ENCODE measurements at places on chromosomes 13 and 19.

GRCh38 chr13:90562443-90562842, 785.0 kb upstream of the MIR17HG start:
- DNase-seq, result no peak

GRCh38 chr13:73945871-73946270, 188.3 kb downstream of the KLF12 start:
- no peak for DNase-seq

GRCh38 chr19:4577020-4577782, 17.7 kb upstream of the SEMA6B start:
- DNase-seq, result no peak

- DNase-seq, result no peak
These were observed at the start of gene AMER2 for GRCh38 chr13:25171517-25172302. TSS of gene AMER2 (minus strand) at chr13:25172288. CDS start at chr13:25171619, 669 bp downstream.

DNA sequence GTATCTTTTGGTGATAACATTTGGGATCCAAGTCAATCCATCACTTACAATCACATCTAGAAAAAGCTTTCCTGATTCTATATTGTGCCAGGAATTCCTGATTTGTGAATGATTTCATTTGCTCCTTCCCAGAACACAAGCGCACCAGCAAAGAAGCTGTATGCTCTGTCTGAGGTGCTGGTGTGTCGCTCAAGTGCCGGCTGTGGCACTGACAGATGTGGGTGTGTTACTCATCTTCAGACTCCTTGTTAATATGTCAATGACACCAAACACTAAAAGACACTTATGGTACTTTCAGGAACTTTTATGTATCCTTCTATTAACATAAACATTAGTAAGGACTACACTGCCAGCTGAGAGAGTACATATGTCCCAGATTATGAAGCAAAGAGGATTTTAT, 429.1 kb downstream of the ITGBL1 start:
- DNase-seq, result no peak

- DNase-seq, result no peak
These were observed 512.0 kb upstream of the PCDH20 start for GRCh38 chr13:61927648-61928047.

- DNase-seq, result peak; percentile 54
These were observed 7.1 kb upstream of the DPP9 start for GRCh38 chr19:4730740-4731171.

DNA sequence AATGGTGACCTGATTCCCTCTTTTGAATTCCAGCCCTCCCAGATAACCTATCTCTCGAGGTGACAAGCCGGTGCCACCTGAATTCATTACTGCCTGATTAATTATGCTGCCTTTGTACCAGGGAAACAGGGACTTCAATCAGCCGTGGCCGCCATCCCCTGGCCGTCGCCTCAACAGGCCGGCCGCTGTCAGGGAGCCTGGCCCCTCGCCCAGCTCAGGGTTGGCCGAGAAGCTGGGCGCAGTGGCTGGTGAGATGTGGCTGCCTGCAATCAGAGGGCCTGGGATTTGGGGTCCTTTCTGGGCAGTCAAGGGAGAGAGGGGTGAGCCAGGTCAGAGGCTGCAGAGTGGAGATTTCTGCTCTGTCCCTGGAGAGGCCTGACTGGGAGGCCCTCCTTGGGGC, 91.2 kb downstream of the KCTD15 start:
- DNase-seq, result no peak

- no peak for DNase-seq
These were observed 236.5 kb downstream of the FOXO1 start for GRCh38 chr13:40429706-40430545.

- DNase-seq, result no peak
These were observed 143.1 kb downstream of the ZNF737 start for GRCh38 chr19:20422216-20423205.

DNA sequence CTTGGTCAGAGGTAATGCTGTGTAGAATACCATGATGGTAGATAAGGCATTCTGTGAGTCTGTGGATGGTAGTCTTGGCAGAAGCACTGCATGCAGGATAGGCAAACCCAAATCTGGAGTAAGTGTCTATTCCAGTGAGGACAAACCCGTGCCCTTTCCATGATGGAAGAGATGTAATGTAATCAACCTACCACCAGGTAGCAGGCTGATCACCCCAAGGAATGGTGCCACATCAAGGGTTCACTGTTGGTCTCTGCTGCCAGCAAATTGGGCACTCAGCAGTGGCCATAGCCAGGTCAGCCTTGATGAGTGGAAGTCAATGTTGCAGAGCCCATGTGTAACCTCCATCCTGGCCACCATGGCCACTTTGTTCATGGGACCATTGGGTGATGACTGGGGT, 155.0 kb downstream of the RAP2A start:
- no peak for DNase-seq

DNA sequence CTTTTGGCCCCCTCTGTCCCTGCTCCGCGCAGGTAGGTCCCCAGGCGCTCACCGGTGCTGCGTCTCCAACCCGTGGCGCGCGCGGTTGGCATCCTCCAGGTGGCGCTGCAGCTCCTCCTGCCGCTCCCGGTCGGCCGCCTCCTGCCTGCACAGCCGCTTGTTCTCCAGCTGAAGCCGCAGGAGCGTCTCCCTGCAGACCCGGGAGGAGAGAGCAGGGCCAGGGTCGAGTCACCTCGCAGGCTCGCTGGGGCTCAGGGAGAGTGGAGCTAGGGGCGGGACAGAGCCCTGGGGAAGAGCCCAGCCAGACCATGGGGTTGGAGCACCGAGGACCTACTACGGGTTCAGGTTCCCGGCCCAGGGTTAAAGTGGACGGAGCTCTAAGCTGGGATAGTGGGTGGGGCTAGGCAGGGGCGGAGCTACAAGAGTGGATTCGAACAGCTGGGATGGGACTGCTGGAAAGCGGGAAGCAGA, 9.3 kb downstream of the HOOK2 start:
- no peak for DNase-seq

GRCh38 chr13:24505256-24505655, 7.3 kb downstream of the PARP4 start:
- no peak for DNase-seq

DNA sequence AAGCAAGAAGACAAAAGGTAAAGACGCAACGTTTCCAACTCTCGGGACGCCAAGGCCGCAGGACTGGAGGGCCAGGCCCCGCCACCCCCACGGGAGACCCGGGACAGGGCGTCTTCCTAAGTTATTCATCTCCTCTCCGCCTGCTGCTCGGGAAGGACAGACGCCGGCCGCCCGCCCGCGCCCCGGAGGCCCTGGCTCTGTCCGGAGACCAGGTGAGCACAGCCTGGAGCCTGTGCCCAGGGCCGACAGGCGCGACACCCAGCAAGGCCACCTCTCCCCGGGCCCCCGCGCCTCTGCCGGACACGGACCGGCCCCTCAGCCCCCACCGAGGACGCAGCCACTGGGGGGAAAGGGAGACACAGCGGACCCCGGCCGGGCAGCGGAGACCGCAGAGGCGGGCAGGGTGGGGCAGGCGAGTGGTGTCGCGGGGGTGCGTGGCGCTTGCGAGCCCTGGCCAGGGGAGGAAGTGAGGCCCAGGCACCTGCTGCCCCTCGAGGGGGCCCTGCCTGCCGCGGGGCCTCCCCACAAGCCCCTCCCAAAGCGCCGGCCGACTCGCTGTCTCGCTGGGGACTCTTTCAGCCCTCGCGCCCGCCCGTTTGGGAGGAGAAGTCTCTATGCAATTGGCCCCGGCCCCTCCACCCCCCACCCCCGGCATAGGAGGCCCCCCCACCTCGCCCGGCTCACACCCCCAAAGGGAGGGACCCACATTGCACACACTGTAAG, 17.2 kb downstream of the SMIM24 start:
- no peak for DNase-seq

DNA sequence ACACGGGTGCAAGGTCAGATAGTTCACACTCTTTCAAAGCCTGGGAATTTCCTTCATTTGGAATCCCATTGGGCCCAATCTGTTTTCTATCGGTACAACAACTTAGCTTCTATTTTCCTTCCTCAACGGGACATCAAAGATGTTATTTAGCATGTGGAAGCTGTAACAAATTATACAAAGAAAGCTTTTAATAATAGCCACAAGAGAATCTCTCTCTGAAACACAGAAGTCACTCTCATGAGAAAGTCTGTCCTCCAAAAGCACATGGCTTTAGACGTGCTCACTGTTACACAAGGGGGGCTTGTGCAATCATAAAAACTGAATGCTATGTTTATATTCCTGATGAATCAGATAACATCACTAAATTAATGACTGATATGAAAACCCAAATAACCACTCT, 28.9 kb upstream of the CYSLTR2 start:
- DNase-seq, result no peak

- DNase-seq, result no peak
These were observed 43.2 kb upstream of the GRTP1 start for GRCh38 chr13:113407103-113407530.

DNA sequence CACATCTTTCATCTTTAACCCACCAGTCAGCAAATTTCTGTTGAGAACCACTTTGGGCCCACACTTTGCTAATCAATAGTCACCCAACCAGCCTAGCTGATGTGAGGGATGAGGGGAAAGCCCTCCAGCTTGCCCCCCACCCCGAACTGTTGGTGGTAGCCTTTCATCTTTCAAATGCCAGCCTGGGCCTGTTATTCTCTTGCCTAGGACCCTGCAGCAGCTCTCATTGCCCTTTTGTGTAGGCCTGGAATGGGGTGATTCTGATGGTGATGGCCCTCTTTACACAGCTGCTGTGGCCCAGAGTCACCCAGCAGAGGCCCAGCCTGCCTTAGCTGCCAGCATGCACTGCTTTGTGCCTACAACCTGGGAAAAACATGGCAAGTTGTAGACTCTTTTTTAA, 294.5 kb downstream of the SLC7A1 start:
- no peak for DNase-seq

DNA sequence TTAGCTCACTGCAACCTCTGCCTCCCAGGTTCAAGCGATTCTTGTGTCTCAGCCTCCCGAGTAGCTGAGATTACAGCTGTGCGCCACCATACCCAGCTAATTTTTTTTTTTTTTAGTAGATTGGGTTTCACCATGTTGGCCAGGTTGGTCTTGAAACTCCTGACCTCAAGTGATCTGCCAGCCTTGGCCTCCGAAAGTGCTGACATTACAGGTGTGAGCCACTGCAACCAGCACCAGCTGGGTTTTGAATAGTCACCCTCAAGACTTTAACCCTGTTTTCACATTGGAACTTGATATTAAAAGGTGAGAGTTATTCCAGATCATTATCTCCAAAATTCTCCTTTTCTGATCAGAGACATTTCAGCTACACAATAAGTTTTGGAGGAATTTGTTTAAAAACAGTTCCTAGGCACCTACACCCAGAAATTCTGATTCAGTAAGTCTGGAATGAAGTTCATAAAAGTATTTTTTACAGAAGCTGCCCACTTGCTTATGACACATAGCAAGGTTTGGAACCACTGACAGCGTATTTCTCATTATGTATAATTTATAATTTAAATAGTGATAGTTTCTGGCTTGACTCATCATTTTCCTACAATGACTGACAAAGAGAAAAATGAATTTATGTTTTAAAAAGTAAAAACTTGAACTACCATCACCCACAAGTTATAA, 417.3 kb downstream of the DIAPH3 start:
- no peak for DNase-seq

DNA sequence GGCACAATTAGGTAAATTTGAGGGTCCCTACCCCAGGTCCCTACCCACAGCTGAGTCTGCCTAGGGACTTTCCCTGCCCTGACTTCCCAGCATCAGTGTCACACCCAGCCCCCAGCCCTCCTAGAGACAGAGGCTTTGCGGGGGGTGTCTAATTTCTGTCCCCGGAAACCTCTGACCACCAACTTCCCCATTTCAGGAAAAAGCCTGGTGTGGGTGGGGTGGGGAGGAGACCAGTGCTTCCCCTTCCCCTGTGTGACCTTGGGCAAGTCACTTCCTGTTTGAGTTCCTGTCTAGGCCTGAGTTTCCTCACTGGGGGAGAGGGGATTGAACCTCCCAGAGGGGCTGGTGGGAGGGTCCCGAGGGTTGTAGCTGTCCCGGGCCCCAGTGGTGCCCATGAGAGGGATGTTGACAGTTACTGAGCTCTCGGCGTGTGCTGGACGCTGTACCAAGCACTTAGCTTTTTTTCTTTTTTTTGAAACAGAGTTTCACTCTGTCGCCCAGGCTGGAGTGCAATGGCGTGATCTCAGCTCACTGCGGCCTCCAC, 7.9 kb downstream of the VASP start:
- no peak for DNase-seq

GRCh38 chr13:112347986-112348385, 28.2 kb upstream of the SPACA7 start:
- no peak for DNase-seq

- no peak for DNase-seq
These were observed 128.3 kb downstream of the LMO7 start for GRCh38 chr13:75764251-75764925.

GRCh38 chr13:101231751-101232428, 184.4 kb downstream of the NALCN start:
- no peak for DNase-seq

- DNase-seq, result no peak
These were observed 197.0 kb downstream of the PCDH9 start for GRCh38 chr13:67033170-67033569.

DNA sequence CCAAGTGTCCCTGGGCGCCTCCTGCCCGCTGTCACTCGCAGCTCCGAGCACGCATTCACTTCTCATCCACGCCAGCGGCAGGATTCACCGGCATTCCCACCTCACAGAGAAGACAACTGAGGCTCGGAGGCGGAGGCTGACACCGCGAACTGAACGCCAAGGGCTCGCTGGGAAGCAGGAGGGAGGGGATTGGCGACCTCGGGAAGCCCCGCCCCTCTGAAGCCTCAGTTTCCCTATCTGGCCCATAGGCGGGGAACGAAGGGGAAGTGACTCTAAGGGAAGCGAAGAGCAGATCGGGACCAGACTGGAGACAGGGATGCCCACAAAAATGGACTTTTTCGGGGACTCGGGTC, 256 bp downstream of the MICOS13 start:
- DNase-seq, result no peak

DNA sequence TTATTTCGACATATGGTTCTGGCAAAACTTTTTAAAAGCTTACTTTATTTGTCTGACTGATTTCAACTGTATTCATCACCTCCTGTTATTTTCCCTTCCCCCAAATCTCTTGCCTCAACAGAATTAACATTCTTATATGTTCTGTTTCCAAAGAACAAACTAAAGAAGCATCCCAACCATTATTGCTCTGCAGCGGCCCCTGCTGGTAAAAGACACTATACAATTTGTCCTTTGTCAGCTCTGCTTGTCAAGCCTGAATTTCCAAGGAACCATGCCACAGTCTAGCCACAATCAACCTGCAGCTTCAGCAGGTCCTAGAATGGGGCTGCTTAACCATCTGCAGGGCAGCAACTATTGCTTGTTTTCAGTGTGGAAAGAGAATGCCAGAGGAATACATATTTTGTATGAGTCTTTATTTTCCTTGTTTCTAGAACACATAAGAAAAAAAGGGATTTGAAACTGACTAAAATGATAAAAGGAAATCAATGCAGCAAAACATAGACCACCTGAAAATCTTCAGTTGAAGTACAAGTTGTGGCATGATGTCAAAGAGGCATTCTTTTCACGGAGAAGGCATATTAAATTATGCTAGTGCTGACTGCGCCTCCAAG, 845.3 kb downstream of the DIAPH3 start:
- DNase-seq, result peak; percentile 31
